ENCODE measurements at places on chromosomes 1 and 21.

DNA sequence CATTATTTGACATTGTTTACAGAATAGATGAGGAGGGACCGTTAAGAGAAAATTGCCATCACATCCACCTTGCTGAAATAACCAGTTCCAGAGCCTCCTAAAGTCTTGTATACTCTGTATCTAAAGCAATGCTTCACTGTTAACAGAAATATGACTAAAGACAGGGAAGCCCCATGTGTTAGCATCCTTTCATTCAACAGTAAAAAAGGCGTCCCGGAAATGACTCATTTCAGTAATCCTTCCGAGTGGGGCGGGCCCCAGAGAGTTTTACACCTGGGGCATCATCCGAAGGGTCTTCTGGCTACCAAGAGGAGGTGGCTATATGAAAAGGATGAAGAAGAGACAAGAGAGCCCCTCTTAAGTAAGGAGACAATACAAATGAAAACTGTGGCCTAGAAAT is 227.2 kb downstream of the SLC45A1 start:
- DNase-seq = no peak

GRCh38 chr1:115668579-115668978 is 26.8 kb downstream of the VANGL1 start:
- DNase-seq = no peak

- DNase-seq = no peak
Observed at GRCh38 chr1:185467122-185467521, 150.1 kb upstream of the IVNS1ABP start.

GRCh38 chr1:153567621-153568366 is 2.1 kb upstream of the S100A2 start:
- peak; percentile 28 for DNase-seq

DNA sequence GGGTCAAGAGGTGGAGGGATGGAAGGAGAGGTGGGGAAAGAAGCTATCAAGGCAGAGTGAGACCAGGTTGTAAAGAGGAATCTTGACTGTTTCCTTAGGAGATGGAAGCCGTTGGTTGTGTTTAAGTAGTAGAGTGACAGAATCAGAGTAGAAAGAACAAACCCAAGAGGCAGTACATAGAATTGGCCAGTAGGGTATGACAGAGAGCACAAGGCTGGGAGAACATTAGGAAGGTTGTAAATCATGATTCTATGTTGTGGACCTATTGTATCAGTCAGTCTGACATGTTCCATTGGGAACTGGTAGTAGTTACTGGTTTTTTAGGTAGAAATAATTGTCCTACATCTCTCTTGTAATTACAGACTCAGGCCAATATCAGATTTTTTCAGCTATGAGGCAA is 486.9 kb upstream of the USP24 start:
- no peak for DNase-seq

GRCh38 chr1:8603220-8603616 is 214.2 kb downstream of the RERE start:
- peak; percentile 56 for DNase-seq

- DNase-seq = no peak
Observed at GRCh38 chr21:38766987-38767722, 38.6 kb upstream of the ETS2 start.

- no peak for DNase-seq
Observed at GRCh38 chr21:17900281-17900989, 81.3 kb upstream of the C21orf91 start.

DNA sequence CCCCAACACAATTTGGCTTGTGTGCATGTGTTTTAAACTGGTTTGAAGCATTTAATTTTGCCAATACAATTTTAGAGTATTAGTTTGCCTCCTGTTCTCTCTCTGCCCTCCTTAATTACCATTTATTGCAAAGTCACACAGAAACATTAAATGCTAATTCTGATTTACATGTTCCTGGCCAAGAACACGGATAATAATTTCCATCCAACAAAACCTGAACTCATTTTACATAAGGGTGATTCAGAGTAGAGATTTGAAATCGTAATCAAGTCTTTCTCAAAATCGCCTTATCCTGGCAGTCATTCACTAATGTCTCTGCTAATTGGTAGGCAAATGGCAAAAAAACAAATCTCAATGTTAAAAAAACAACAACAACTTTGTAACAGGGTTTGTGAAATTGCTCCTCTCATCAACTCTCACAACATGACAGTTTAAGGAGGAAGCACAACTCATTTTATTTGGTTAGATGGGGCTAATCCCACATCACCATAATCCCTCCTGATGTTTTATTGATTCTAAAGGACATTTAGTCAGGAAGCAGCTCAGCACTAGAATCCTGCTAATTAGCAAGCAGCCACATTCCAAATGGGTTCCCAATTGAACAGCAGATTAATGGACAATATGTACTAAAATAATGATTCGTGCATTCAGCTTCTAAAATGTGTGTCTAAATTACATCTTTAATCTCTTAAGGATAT is 55.9 kb downstream of the C1orf87 start:
- DNase-seq = no peak

DNA sequence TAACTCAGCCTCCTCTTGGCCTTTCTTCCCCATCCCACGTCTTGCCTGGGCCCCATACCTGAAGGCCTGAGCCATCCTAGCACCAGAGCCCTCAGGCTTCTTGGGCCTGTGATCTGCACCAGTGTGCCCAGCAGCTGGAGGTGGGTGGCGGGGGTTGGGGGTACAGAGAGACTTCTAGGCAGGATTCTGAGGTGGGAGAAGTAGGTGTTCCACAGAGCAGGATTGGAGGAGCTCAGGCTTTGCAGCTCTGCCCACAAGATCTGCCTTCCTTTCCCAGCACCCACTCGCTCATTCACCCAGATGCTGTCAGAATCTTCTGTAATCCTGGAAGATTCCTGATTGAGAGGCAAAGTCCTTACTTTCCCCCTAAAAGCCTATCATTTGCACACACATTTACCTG is 10.0 kb upstream of the GJB5 start:
- DNase-seq = no peak

DNA sequence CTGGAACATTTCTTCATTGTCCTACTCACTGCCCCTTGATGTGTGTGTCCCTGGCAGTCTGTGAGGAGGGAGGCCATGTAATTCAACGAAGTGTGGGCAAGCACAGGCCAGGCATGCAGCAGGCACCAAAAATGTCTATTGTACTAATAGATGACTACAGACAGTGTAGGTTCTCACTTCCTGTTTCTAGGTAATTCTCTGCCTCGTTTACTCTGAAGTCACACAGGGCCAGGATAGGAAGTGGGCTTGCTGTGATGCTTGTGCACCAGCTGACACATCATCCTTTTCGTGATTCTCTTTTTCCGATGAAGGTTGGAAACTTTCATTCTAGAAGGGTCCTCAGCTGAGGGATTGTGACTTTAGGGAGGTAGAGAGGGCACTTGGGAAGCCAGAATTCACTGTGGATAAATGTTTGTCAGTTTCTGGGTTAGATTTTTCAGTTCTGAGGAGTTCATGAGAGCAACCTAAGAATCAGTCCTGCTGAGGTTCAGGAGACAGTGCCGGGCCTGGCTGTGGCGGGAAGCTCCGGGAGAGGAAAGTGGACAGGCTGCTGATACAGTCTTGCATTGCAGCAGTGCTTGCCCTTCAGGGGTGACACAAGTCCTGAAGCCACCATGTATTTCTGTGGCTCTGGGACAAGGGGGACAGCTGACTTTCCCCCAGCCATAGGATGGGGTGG is 4.3 kb upstream of the CSF1 start:
- no peak for DNase-seq

DNA sequence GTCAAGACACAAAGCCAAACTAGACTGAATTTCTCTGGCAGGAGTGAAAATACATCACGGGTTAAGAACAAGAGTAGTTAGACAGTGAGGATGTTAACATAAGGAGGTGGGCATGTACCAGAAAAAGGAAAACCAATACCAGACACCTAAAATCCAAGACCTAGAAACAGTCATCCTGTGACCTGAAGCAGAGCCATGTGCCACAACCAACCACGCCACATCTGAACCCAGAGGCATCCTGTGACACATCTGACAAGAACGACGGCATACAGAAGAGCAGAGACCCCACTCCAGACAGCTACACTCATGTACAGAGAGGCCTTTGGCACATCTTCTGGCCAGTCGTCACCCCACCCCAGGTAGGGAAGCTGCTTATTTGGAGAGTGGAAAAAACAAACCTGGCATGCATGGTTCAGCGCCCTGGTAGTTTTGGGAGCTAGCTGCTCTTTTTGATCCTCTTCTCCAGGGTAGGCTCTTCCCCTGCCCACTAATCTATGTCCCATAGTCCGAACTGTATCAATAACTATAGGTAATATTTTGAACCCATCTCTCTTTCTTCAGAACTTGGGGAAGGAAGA is 72.1 kb downstream of the SLC45A1 start:
- no peak for DNase-seq

GRCh38 chr1:10897981-10898728 is 101.7 kb upstream of the CASZ1 start:
- peak; percentile 27 for DNase-seq

- peak; percentile 59 for DNase-seq
Observed at GRCh38 chr1:226626577-226626956, 78.0 kb downstream of the STUM start.

- DNase-seq = no peak
Observed at GRCh38 chr1:63988941-63989340, 214.5 kb upstream of the UBE2U start.

GRCh38 chr1:66331658-66332547 is 202.1 kb upstream of the SGIP1 start:
- DNase-seq = peak; percentile 93

DNA sequence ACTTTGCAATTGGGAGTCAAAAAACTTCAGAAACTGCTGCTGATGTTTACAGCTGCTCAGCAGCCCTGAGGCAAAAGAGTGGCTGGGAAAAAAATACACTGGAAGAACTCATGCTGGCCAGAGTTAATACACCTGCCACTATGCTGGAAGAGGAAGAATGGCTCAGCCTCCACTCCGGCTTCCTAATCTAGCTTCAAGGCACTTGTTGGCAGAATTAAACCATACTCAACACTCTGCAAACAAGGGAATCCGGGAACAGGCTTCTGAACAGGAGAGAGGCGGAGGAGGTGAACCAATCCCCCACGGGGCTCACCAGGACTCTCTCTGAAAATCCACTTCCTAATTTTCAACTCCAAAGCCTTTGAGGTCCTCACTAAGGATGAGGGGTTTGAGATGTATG is 120.1 kb downstream of the CCDC185 start:
- DNase-seq = no peak

DNA sequence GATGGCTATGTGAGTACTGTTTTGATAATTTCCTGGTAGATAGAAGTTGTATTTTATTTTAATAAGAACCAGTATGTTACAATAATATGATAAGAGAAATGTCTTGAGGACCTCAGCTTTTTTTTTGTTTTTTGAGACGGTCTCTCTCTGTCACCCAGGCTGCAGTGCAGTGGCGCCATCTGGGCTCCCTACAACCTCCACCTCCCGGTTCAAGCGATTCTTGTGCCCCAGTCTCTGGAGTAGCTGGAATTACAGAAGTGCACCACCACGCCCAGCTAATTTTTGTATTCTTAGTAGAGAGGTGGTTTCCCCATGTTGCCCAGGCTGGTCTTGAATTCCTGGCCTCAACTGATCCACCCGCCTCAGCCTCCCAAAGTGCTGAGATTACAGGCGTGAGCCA is 968.1 kb upstream of the ADGRL4 start:
- DNase-seq = no peak

DNA sequence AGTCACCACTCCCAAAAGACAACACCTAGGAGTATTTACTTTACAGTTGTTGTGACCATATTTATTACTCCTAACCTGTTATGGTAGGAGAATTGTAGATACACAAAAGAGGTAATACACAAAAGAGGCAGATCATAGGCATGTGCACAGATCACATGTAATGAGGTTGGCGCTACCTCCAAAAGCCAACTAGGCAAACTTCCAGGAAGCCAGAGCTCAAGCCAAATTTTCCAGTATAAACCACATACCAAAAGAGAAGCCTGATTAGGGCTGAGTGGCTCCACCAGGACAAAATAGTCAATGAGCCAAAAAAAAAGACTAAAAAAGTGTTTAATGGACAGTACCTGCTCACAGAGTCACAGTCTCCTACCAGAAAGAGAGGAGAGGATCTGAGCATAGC is 195.0 kb upstream of the PBX1 start:
- DNase-seq = no peak

- DNase-seq = peak; percentile 83
Observed at GRCh38 chr1:12184008-12184681, 17.4 kb downstream of the TNFRSF1B start.

- DNase-seq = peak; percentile 32
Observed at GRCh38 chr21:38820471-38821239, 14.9 kb downstream of the ETS2 start.

Measured in AG10803 (cell line).